ENCODE measurements at places on chromosomes 6 and 20.

- no peak for DNase-seq
Observed at GRCh38 chr6:132607544-132608233, 16.4 kb downstream of the TAAR2 start.

GRCh38 chr6:52361945-52362442, at the start of gene PAQR8:
PAQR8 (plus strand) TSS chr6:52362151; CDS start chr6:52403214, 41,063 bp downstream.
- peak; percentile 64 for DNase-seq

DNA sequence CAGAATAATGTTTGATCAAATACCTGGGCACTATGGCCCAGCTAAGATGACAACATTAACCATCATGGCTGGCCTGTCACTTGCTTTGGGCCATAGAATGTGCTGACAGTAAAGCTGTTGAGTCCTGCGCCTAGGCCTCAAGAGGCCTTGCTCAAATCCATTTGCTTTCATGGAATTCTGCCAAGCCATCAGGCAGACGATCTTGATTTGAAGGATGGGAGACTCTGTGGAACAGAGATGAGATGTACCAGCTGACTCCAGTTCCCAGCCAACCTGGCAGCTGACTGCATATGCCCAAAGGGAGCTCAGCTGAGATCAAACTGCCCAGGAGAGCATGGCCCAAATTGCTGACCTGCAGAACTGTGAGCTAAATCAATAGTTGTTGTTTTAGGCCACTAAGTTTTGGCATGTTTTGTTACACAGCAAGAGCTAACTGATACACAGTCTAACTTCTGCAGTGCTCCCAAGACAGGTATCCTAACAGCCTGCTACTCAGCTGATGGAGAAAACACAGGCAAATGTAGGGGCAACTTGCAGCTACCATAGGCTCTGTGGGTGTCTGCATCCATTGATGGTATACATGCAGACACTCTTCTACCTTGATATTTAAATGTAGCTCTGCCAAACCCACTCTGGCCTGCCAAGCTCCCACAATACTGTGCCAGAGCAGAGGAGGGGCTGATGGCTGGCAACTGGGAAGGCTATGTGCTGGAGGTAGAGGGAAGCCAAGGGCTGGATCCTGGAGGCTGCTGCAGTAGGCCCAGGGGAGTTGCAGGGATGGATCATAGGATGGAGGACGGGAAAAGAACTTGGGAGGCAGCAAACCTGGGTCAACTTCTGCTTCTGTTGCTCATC, 55.2 kb upstream of the RNF24 start:
- DNase-seq: no peak

DNA sequence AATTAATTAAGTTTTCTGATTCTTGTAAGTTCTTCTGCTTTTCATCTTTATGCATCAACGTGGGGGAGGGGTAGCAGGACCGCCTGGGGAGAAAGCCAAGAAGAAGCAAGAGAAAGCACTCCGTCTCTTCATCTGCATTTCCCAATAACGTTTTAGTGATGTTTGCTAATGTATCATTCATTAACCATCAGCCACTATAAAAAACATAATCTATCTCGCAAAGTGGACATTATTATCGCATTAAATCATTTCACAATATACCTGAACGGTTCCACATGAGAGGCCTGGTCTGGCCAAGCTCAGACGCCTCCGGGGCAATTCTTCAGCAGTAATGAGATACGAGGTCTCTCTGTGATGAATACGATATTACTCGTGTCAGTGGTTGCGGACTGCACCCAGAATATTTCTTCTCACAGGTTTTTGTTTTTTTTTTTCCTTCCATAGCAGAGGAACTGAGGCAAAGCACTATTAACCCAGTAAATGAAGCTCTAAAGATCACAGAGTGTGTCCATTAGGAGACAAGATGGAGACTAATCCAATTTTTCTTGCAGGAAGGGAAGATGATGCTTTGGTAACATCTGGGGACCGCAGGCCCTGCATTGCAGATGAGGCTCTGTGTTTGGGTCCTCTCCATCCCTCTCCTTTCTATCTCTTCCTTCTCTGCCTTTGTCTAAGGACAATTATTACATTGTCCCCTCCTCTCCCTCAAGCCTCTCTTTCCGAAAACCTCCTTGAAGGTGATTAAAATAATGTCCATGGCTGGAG, 156.1 kb downstream of the SLC35B3 start:
- no peak for DNase-seq

DNA sequence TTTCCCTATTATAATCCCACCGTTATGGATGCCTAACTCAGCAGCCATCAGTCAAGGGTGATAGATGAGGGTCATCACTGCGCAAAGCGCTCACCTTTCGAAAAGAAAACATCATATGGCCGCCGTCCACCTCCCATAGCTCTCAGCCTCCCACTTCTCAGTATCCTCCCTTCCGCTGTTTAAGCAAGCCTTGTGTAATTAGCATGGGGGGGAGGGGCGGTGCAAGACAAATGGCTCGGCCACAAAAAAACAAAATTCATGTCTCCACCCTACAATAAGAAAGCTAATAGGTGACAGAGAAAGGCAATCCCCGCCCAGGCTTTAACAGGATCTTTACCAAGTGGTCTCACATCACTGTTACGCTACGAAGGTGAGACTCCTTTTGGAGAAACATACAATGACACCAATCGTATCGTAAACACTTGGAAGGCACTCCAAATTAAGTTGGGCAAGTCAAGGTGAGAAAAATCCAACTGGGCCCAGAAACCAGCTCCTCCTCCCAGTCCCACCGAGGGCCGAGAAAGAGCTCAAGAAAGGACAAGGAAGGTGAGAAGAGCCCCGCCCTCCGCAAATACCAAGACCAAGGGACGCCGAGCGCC, 645 bp downstream of the DDX39B start:
- DNase-seq: no peak

GRCh38 chr6:61833176-61833755, 452.8 kb downstream of the KHDRBS2 start:
- DNase-seq: no peak

DNA sequence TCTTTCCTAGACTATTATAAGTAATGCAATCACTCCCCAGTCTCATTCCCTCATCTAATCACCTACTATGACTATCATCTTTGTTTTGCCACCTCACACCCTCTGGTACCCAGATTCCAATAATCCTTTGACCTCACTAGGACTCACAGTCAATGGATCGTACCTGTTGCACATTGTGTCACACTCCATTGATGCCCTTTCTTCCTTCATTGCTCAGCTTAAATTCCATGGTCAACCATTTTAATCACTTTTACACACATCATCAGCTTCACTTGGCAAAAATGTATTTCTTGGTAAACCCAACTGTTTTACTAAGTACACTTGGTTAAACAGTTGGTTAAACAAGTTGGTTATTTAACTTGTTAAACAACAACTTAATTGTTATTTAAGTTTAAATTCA, 44.0 kb downstream of the CEP162 start:
- no peak for DNase-seq

DNA sequence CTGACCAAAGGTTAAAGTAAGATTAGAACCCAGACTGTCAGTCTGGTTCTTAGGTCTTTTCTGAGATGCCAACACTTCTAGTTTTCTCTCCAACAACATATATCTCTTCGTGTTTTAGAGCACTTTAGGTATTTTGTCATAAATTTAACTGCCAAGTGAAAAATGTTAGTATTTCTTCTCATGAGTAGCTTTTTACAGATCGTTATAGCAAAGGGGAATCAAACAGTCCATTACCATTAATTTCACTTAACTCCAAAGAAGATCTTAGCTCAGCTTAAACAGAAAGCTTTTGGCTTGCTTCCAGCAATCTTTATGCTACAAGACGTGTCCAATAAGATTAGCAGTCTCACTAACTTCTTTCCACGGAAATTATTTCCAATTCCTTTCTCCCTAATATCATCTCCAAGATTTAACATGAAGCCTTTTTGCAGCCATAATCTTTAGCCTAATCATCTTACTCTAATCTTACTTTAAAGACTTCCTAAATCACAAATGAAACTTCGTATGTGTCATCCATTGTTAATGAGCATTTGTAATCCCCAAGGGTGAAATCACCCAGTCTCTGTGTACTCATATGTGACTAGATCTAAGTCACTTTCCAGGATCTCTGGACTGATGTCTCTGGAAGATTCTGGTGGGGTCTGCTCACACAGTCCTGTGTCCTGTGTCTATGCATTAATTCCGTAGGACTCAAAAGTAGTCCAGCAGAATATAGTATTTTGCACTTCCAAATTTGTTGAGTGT, 38.7 kb downstream of the MOXD1 start:
- no peak for DNase-seq

DNA sequence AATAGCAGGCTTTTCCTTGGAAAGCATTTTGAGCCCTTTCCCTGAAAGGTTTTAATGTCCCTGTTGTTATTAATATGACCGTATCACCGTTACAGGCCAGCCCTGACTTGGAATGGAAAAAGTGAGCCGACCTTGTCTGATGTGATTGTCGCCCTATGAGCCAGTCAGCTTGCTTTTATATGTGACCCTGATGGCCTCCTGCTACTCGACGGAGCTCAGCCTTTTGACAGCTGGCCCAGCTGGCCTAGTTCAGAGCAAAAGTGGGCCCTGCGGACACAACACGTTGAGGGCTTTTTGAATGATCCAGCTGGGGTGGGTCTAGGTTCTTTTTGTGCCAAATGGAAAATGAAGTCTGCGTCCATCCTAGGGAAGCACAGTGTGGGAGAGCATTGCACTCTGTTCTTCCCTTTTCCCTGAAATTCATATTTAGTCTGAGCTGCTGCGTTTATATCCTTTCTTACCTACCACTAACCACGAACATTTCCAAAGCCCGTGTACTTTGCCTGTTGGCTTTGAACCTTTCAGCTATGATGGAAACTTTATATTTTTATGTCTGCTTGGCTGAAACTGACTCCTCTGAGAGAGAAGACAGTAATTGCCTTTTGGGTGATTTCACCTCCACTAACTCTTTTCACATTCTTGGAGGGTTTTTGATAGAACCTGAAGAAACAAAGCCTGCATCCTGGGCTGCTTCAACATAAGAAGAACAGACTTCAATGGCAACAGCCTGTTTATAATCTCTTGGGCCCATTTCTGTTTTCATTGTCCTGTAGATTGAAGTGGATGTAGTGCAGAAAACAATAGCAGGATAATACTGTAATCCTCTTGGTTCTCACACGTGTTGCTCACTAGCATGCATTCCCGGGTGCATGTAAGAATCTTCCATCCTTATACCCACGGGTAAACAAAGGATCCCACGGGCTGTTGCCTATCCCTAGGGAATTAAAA, 121.8 kb upstream of the HDGFL1 start:
- DNase-seq: no peak

DNA sequence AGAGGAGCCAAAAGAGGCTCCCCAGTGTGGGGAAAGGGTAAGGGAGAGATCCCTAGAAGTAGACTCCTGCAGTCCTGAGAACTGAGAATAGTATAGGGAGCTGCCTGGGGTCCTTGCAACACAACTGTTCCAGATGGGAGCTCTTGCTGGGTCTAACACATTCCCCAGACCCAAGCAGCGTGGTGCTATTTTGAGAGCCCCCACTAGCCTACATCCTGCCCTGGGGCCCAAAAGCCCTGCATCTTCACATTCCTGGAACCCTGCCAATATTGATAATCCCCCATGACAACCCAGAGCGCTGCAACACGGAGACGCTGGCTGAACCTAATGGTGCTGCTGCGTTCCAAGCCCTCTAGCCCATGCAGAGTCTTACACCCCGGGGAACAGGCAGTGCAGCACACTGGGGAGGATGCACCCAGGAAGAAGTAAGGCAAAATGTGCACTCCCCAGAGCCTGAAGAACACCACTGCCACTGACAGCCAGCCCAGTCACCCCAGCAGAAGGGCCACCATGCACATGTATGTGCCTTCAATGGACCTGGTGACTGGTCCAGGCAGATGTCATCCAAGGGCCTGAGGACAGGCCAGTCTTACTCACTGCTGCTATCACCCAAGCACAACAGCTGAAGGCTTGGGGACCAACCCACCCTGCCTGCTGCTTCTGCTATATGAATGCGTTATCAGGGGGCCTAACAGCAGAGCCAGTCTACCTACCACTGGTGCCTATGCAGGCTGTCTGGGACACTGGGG, 7.0 kb upstream of the RNF217 start:
- DNase-seq: no peak

DNA sequence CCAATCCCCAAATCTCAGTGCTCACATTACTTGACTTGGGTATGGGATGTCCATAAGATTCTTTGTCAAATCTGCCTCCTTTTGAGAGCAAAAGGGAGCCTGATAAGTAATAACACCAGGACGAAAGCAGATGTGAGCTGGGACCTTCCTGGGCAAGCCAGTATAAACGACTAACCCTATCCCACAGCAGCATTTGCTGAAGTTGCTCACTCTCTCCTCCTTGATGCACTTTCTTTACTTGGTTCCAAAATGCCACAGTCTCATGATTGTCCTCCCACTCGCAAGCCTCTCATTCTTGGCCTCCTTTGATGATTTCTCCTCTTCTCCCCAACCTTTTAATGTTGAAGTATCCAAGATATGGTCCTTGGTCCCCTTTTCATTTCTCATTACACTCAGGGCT, 44.7 kb upstream of the TAGAP start:
- no peak for DNase-seq

DNA sequence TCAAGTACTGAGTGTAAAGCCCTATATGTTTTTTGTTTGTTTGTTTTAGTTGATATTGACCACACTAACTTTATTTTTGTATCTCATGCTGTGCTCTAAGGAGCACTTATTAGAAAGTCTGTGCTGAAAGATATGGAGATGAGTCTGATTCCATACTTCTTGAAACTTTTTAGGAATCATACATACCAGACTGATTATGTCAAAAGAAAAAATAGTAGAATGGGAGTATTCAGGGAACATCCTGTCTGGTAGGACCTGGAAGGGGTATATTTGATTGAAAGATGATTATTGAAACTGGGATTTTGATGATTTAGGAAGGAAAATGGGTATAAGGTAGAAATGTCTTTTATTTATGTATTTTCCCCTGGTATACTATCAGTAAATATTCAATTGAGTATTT, 111.4 kb downstream of the QKI start:
- DNase-seq: no peak

DNA sequence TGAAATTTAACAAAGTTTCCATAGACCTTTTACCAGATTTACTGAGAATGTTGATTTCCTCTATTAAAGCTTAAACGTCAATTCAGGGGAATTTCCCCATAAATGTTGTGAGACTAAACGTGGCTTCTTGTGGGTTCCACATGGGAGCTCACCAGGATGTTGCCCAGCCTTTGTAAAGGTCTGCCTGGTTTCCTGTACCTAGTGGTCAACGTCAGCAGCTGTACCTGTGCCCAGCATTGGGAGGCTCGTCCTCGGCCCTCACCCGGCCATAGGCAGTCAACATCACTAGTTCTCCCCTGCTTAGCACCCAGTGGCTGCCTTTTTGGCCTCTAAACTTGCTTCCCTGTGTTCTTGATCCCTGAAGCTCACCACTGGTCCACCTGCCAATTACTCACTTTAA, 22.1 kb upstream of the CD83 start:
- DNase-seq: no peak

DNA sequence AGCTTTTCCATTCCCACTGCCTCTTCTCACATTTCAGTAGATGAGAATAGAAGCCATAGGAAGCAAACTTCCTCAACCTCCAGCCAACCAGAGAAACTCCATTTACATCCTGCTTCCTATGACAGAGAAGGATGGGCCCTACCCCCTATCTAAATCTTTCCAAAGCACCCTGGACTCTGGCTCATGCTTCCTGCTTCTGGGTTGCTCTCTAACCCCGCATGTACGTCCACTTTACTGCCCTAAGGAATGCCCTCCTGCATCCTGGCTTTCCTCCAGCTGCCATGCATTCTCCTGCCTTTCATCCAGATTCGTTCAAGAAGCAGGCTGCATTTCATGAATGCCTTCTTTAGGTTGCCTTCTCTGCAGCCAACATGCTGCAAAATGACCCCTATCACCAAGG, 91.9 kb downstream of the FAM217A start:
- no peak for DNase-seq

GRCh38 chr20:60365064-60365666, 406.9 kb downstream of the CDH26 start:
- DNase-seq: no peak

All from T-helper 2 cell (primary cell).